Fibroblast of skin of abdomen (primary cell): ENCODE measurements at places on chromosomes 5 and 9.

- no peak for DNase-seq
Measured at GRCh38 chr9:82512728-82513127, 524.2 kb downstream of the SPATA31D1 start.

- no peak for DNase-seq
Measured at GRCh38 chr5:149453618-149454415, 74.7 kb upstream of the IL17B start.

- DNase-seq: peak; percentile 10
Measured at GRCh38 chr9:134189145-134189469, 24.7 kb upstream of the RNU6ATAC start.

DNA sequence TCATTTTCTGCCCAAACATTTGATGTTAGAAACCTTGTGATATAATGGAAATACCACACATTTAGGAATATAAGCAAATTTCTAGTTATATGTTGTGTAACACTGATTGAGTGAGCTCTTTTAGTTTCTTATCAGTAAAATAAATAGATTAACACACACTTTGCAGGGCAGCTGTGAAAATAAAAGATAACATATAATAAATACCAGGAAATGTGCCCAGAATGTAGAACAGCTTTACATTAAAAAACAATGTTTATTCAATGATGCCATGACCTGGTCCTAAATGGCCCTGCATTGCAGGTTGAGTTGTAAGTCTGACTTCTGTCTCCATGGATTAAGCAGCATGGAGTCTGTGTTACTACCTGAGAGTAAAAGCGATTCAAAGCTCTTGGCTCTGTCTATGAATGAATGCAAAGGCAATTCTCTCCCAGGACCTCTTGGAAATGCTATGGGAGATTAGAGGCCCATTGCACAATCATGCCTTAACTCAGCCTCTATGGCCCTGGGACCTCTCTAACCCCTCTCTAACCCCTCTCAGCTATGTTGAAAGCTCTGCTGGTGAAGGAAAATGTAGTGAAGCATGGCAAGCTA lies 296.0 kb upstream of the ACTBL2 start:
- DNase-seq: no peak

- DNase-seq: no peak
Measured at GRCh38 chr9:134653259-134654009, 11.8 kb downstream of the COL5A1 start.

GRCh38 chr5:106288979-106289378 lies 1381.8 kb downstream of the EFNA5 start:
- peak; percentile 34 for DNase-seq

DNA sequence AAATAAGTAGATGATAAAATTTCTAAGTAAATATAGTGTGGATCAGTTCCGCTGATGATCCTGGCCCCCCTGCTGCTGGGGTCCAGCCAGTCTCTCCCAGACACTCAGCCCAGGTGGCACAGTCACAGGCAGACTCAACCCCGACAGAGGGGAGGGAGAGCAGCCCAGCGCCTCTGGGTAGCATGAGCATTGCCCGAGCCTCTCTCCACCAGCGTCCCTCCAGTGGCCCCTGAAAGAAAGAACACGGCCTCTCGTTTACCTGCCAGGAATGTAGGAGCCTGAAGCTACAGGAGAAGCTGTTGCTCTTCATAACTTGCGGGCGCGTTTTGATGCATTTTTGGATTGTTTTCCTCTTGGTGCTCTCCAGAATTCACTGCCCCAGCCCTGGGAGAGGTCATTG lies 68.8 kb upstream of the ICE1 start:
- DNase-seq: no peak

DNA sequence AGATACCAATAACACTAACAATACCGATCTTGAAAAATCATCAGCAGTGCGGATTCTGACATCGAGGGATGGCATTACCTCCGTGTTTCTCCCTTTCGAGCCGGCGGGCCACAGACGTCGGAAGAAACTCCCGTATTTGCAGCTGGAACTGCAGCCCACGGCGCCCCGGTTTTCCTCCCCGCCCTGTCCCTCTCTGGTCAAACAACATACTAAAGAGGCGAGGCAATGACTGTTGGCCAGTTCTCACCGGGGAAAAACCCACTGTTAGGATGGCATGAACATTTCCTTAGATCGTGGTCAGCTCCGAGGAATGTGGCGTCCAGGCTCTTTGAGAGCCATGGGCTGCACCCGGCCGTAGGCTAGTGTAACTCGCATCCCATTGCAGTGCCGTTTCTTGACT lies 32.8 kb downstream of the OLFM1 start:
- DNase-seq: no peak

- no peak for DNase-seq
Measured at GRCh38 chr5:74357827-74358226, 282.7 kb downstream of the ENC1 start.

- DNase-seq: peak; percentile 18
Measured at GRCh38 chr5:112579599-112580170, 158.0 kb upstream of the APC start.

DNA sequence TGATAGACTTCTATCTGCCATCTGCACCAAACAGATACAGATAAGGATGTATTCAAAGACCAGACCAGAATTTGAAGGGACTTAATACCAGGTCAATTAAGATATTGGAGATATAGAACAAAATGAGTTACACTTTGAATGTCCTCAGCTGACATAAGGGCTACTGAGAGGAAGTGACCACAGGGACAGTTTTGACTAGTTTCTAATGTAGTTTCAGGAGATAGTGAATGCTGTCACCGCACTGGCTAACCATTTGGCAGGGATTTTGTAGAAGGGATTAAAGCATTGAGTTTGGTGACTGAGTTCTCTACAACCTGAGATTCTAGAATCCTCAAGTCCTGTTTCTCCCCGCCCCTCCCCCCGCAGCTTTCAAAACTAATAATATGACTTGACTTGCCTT lies 22.7 kb downstream of the CCNH start:
- DNase-seq: no peak

DNA sequence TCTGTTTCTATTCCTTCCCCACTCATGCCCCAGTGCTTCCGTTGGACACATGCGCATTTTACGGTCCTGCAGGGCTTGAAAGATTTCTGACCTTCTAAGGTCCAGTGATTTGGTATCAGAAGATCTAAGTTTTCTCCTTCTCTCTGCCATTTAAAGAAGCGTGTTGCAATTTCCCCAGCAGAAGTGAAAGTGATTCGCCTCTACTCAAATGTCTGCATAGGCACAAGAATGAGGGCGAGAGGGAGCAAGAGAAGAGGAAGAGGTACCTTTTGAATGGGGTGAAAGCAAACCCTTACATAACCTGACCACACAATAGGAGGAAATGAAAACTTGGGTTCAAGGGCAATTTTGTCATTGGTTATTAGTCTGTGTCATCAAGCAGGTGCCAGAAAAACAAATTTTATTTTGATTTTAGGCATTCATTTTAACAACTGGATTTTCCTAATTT lies 31.7 kb upstream of the NR3C1 start:
- no peak for DNase-seq

DNA sequence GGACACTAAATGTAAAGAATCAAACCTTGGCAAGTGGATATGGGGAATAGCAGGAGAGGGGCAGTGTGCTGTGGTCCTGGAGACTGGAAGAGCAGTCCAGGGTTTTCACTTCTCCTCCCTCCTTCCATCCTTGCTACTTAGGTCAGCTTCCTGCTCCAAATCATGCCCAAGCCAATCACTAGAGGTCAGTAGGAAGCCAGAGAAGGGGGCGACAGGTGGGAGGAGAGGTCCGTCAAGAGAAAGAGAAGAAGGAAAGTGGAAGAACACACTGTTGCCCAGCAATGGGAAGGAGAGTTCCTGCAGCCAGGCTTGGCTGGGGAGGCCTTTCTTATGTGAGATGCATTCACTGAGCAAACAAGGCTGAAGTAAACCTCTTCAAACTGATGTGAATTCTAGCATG lies 289.6 kb downstream of the DTWD2 start:
- DNase-seq: no peak

- DNase-seq: no peak
Measured at GRCh38 chr5:166428264-166428803, 1863.1 kb upstream of the WWC1 start.

- DNase-seq: no peak
Measured at GRCh38 chr5:169778622-169779596, 141.8 kb downstream of the DOCK2 start.

DNA sequence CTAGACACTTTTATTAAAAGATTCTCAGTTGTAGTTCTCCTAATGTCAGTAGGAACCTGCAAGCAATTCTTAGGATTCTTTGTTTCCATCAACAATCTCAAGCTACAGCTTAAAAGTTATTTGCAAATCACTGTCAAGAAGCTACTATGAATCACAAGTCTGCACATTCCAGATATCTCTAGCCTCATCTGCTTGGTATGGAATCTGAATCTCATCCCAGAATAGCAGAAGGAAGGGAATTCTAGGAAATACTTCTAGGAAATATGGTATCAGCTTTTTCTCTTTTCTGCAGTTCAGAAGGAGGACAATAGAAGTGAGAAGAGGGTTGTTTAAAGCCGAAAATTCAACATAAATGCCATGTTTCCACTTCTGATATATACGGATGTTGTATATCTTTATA lies 792.2 kb upstream of the CDH9 start:
- peak; percentile 78 for DNase-seq

- peak; percentile 58 for DNase-seq
Measured at GRCh38 chr5:135973323-135974020, 18.7 kb upstream of the LECT2 start.

GRCh38 chr5:146902471-146902870 lies 23.9 kb upstream of the PPP2R2B start:
- no peak for DNase-seq

GRCh38 chr5:83488271-83488670 lies 16.7 kb downstream of the VCAN start:
- DNase-seq: peak; percentile 57

DNA sequence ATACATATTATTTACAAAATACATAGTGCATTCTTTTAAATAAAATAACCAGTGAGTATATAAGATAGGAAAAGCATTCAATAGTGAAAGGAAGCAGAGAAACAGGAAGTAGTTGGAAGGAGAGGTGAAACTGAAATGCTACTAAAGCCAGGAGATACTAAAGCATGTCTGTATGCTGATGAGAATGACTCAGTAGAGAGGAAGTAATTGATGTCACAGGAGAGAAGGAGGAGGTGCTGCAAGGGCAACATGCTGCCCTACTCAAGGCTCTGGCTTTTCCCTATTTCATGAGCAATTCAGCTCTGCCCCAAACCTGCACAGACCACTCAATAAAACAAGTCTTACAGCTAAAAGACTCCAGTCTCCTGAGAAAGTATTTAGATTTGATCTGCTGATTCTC lies 108.5 kb upstream of the TXNDC8 start:
- DNase-seq: no peak

GRCh38 chr9:106019702-106020101 lies 325.4 kb downstream of the TMEM38B start:
- no peak for DNase-seq

DNA sequence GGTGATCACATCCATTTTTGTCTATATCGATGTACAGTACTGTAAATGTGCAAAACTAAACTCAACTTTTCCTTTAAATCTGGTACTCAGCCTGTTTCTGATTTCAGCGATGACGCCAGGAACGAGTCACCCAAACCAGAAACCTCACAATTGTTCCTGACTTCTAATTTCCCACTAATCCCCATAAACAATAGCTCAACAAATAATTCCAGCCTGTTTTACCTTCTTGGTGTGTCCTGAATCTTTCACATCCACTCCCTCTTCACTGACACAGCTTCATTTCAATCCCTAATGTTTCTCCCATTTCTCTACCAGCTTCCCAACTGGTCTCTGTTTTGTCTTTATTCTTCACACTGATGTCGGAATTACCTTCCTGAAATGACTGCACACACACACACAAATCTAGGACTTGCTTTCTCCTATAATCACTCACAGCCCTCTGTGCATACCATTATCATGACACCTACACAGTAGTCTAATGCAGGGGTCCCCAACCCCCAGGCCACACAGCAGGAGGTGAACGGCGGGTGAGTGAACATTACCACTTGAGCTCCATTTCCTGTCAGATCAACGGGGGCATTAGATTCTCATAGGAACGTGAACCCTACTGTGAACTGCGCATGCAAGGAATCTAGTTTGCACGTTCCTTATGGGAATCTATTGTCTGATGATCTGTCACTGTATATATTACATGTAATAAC lies 97.8 kb upstream of the SLC30A5 start:
- DNase-seq: peak; percentile 36

DNA sequence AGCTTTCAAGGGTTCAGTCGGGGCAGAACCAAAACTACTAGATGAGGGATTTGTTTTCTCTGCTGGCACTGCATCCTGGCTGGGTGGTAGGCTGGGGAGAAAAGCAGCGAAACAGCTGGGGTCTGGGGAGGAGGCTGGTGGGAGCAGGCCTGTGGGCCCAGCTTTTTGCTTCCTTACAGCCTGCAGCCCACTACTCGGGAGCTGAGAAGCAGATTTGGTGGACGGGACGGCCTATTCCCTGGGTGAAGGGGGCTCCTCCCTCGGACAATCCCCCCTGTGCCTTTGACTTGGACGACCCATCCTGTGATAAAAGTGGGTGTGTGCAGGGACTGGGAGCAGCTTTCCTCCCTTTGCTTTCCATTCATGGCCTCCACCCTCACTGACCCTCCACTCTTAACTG lies 9.1 kb downstream of the NPR2 start:
- DNase-seq: no peak

DNA sequence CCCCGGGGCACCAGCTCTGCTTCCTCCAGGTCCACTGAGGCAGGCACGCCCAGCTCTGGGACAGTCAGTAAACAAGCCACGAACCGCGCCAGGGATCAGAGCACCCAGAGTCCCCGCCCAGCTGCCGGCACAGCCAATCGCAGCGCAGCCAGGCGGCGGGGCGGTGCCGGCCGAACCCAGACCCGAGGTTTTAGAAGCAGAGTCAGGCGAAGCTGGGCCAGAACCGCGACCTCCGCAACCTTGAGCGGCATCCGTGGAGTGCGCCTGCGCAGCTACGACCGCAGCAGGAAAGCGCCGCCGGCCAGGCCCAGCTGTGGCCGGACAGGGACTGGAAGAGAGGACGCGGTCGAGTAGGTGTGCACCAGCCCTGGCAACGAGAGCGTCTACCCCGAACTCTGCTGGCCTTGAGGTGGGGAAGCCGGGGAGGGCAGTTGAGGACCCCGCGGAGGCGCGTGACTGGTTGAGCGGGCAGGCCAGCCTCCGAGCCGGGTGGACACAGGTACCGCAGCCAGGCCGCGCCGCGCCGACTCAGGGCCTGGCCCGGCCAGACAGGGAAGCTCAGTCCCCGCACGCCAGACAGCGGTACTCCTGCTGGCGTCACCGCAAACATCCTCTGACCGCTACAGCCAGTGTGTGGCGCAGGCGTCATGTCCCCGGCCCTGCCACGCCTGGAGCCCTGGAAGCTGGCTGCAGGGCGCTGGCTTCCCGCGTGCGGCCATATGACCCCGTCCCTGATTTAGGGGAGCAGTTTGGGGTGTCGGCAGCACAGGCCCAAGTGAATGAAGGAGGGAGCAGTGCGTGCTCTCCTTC lies at the start of gene CTSL:
Gene CTSL (plus strand): TSS at position 220 of the 810 bp plus-strand sequence. CDS start 1,485 bp downstream, outside the sequence.
- peak; percentile 73 for DNase-seq

DNA sequence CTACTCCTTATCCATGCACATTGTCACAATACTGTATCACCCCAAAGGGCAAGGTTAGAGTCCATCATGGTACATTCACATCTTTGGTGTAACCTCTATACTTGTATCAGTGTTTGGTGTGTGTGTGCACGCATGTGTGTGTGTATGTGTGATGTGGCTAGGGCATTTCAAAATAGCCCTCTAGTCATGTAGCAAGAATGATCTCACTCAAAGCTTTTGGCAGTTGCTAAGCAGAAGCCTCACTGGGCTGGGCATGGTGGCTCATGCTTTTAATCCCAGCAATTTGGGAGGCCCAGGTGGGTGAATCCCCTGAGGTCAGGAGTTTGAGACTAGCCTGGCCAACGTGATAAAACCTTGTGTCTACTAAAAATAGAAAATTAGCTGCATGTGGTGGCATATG lies 245.3 kb downstream of the ADGRV1 start:
- peak; percentile 9 for DNase-seq

- no peak for DNase-seq
Measured at GRCh38 chr9:116800885-116801284, 113.8 kb downstream of the TRIM32 start.
